A549 treated with CpdA at 1 μM for 4 hours (cell line): ENCODE measurements at places on chromosomes 7 and 10. TPM values are rescaled to one million over a fixed set of nuclear protein-coding genes. Genes with fewer than 3 reads are reported as not detected.

Gene PON1
- 0.14 to 0.59 TPM (median 0.45 TPM) in 5 replicates for total RNA-seq

Gene DNAJC9
- total RNA-seq, result 49.6 to 52.1 TPM (median 50.3 TPM) in 5 replicates

Gene NKX2-3
- total RNA-seq, result 0.08 TPM in 1 of 5 replicates, not detected in the others

Gene UNCX
- total RNA-seq, result 0.05 to 0.08 TPM (median 0.06 TPM) in 3 of 5 replicates, not detected in the others

Gene CCDC172
- not detected in 5 replicates for total RNA-seq

Gene NDUFB2
- total RNA-seq, result 362 to 406 TPM (median 394 TPM) in 5 replicates

Gene DRGX
- not detected in 5 replicates for total RNA-seq

Gene SYT15B
- 2.6 to 4.2 TPM (median 3.0 TPM) in 5 replicates for total RNA-seq

Gene MNX1
- 5.0 to 6.5 TPM (median 5.9 TPM) in 5 replicates for total RNA-seq

Gene FAM13C
- 0.08 to 0.32 TPM (median 0.14 TPM) in 4 of 5 replicates, not detected in the other for total RNA-seq

Gene TUBAL3
- total RNA-seq, result 0.24 to 0.49 TPM (median 0.31 TPM) in 5 replicates

Gene GPC2
- 0.24 to 1.4 TPM (median 0.67 TPM) in 5 replicates for total RNA-seq

Gene SYT15
- total RNA-seq, result 2.2 to 2.8 TPM (median 2.6 TPM) in 5 replicates

Gene AKR1C1
- 467 to 623 TPM (median 597 TPM) in 5 replicates for total RNA-seq

Gene C10orf143
- 0.49 to 1.0 TPM (median 0.80 TPM) in 5 replicates for total RNA-seq

Gene ADRB1
- total RNA-seq, result 0.41 to 0.94 TPM (median 0.74 TPM) in 5 replicates

Gene GSTO2
- 1.4 to 2.1 TPM (median 1.8 TPM) in 5 replicates for total RNA-seq

Gene MALRD1
- 0.02 TPM in 1 of 5 replicates, not detected in the others for total RNA-seq

Gene CHAT
- not detected in 5 replicates for total RNA-seq

Gene SPDYE5
- not detected in 5 replicates for total RNA-seq

Gene FGFR2
- total RNA-seq, result 0.20 to 0.99 TPM (median 0.41 TPM) in 5 replicates

Gene DGKI
- 0.24 to 0.59 TPM (median 0.31 TPM) in 5 replicates for total RNA-seq

Gene EVX1
- 0.03 to 0.09 TPM (median 0.07 TPM) in 3 of 5 replicates, not detected in the others for total RNA-seq

Gene SFRP4
- 2.8 to 4.8 TPM (median 3.6 TPM) in 5 replicates for total RNA-seq

Gene LIPK
- total RNA-seq, result not detected in 5 replicates

Gene NHLRC2
- total RNA-seq, result 5.6 to 7.0 TPM (median 6.5 TPM) in 5 replicates

Gene KLF14
- 0.03 to 0.06 TPM (median 0.05 TPM) in 3 of 5 replicates, not detected in the others for total RNA-seq

Gene PPP1R3A
- not detected in 5 replicates for total RNA-seq

Gene DPP6
- not detected in 5 replicates for total RNA-seq

Gene TES
- total RNA-seq, result 47.5 to 65.9 TPM (median 54.0 TPM) in 5 replicates

Gene SPAG6
- total RNA-seq, result not detected in 5 replicates

Gene C10orf67
- total RNA-seq, result 0.05 to 0.22 TPM (median 0.10 TPM) in 3 of 5 replicates, not detected in the others

Gene SERPINE1
- total RNA-seq, result 712 to 895 TPM (median 757 TPM) in 5 replicates

Gene ZNF679
- total RNA-seq, result not detected in 5 replicates

Gene JAZF1
- 3.9 to 6.1 TPM (median 5.6 TPM) in 5 replicates for total RNA-seq

Gene GIMAP4
- total RNA-seq, result not detected in 5 replicates

Gene SP4
- 1.1 to 1.2 TPM (median 1.2 TPM) in 5 replicates for total RNA-seq

Gene CPA2
- 0.08 to 0.20 TPM (median 0.09 TPM) in 3 of 5 replicates, not detected in the others for total RNA-seq

Gene NUTM2A
- total RNA-seq, result 0.07 to 0.16 TPM (median 0.10 TPM) in 4 of 5 replicates, not detected in the other

Gene EGR2
- total RNA-seq, result 0.28 to 0.60 TPM (median 0.35 TPM) in 5 replicates

Gene HSPA12A
- total RNA-seq, result 11.9 to 14.6 TPM (median 13.5 TPM) in 5 replicates
